ENCODE measurements at places on chromosomes 3 and 15. TPM values are rescaled to one million over a fixed set of nuclear protein-coding genes. Genes with fewer than 3 reads are reported as not detected.

The CCDC191 gene
- 1.2 TPM for total RNA-seq

The ZNF774 gene
- 1.1 TPM for total RNA-seq

GRCh38 chr3:111538681-111539083 is 3.3 kb upstream of the CD96 start:
- no peak for DNase-seq

DNA sequence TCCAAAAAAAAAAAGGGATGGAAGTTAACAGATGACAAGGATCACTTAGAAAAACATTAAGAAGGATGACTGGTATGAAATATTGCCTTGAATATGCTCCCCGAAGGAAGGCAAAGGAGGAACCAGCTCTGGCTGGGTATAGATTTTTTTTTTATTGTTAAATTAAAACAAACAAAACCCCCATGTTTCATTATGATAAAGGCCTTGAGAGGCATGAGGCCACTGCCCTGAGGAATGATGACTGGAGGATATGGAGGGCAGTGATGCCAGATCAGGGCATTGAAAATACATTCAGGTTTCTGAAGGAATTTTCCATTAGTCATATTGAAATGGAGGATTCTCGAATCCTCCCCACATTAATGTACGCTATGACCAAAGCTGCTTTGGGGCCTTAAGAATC is 120.9 kb downstream of the ADAMTS9 start:
- DNase-seq = no peak

- DNase-seq = no peak
Observed at GRCh38 chr15:63609448-63609847, 12.3 kb downstream of the FBXL22 start.

GRCh38 chr3:122025296-122025695 is 3.2 kb upstream of the ILDR1 start:
- no peak for DNase-seq
